NCI-H1105 (cell line): ENCODE measurements at places on chromosomes 7 and 10.

DNA sequence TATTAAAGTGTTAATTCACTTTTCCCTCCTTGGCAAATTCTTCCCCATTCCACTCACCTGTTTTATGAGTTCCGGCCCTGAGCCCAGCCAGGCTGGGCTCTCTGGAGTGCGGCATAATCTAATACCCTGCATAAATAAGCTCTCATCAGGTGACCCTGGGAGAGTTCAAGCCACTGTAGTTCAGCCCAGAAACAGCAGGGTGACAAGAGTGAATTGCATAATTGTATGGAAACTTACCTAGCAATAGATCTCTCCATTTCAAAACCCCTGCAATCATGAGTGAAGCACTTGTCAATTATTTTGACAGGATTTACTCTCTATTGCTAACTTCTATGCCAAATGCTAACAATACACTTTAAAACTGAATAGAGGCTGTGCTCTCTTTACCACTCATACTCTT is 94.7 kb downstream of the OSBPL3 start:
- no peak for DNase-seq

GRCh38 chr7:51543801-51544553 is 227.4 kb upstream of the COBL start:
- DNase-seq, result peak; percentile 36

- no peak for DNase-seq
These were observed 115.1 kb downstream of the CCNY start for GRCh38 chr10:35451151-35452016.

DNA sequence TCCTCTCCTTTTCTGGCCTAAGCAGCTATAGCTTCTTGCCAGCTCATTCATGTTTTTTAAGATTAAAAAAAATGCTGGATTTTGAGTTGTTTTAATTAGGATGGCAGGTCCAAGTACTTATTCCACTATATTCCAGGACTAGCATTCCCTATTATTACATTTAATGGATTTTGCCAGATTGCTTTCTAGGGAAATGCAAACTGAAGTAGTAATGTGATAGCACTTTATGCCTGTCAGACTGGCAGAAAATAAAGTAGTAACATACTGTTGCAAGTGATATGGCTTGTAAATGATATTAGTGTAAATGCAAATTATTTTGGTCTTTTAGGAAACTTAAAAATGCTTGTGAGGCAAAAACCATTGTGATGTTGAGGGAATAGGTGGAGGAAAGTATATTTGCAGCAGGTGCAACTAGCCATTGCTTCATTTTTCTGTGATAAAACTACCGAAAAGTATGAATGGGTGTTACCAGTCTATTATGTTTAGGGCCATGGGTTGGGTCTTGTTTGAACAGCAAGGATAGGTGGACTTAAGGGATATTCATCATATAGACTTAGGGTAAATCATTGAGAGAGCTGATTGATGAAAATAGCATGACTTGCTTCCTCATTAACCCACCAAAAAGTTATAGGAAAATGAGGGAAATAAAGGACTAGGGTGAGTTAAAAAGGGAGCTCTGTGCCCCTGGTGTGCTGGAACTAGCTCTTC is 19.9 kb downstream of the ZNRF2 start:
- no peak for DNase-seq

- no peak for DNase-seq
These were observed 10.0 kb downstream of the CYP3A43 start for GRCh38 chr7:99837649-99838361.

DNA sequence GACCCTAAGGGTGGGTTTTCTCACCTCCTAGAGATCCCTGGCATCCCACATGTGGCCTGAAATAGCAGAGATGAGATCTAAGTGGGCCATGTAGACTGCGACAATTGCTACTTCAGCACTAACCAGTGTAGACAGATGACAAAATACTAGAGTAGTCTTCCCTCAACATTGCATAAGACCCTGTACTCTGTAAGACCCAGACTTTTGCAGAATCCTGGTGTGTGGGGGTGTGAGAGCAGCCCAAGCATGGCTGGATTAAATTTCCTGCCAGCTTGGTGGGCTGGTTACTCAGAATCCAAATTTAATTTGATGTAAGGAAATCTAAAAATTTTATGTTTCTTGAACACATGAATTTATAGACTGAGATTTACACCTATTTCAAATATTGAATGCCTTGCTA is 88.3 kb downstream of the ZNF365 start:
- DNase-seq, result no peak

GRCh38 chr10:62451611-62451975 is 77.4 kb downstream of the ZNF365 start:
- no peak for DNase-seq

- DNase-seq, result no peak
These were observed 74.8 kb downstream of the HIPK2 start for GRCh38 chr7:139702811-139703486.

DNA sequence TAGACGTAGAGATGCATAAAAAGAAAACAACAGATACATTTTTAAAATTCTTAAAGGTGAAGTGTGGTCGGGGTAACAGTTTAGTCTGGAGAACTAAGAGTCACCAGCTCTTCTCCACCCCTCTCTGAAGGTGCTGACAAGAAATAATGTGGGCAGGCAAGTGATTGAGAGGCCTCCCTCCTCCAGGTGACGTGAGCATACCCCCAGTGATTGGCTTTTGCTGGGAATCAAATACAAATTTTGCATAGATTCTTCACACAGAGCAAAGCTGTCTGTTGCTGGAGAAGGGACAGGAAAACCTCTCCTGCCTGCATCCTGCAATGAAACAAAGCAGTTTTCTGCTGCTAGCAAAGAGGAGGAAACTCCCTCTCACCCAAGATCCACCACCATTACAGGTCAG is 115.0 kb downstream of the DGKB start:
- DNase-seq, result no peak

DNA sequence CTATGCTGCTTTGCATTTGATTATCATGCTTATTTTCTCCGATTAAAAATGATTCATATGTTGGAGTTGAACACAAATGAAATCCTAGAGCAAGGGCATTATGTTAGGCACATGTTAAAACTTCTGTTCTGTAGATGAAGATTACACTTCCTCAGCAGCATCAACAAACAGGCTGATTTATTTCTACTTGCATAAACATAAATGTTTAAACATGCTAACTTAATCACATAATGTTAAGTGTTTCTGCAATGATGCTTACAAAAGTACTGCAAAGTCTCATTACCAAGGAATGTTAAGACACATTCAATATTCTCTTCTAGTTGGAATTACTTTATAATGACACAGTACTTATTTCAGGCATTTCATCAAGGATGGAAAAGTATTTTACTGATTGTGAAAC is 770.8 kb downstream of the ANKRD7 start:
- DNase-seq, result no peak

DNA sequence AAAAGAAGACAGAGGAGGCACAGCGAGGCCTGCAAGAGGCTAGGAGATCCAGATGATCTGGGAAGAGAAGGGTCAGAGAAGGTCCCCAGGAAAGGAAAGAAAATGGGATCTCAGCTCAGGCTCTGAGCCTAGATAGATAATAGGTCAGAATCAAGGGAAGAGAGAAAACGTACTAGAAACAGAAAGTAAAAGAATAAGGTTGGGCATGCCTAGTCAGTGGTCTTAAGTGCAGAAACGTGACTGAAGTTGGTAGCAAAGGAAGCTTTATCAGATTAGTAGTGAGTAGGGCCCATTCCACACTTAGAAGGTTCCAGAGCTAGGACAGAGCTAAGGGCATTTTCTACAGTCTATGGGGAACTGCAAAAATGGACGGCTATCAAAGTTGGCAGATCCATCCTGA is 84.8 kb upstream of the ASAH2 start:
- no peak for DNase-seq

- no peak for DNase-seq
These were observed 440 bp upstream of the TCAF1 start for GRCh38 chr7:143902332-143902899.

GRCh38 chr10:5947471-5948207 is 29.7 kb downstream of the IL15RA start:
- DNase-seq, result no peak

DNA sequence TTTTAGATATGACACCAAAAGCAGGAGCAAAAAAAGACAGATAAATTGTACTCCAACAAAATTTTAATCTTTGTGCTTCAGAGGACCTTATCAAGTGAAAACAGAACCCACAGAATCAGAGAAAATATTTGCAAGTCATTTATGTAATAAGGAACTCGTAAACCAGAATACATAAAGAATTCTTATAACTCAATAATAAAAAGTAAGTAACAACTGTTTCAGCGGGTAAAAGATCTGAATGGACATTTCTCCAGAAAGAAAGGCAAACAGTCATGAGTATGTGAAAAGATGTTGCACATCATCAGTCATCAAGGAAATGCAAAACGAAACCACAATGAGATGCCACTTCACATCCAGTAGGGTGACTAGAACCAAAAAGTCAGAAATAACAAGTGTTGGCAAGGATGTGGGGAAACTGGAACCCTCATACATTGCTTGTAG is 167.7 kb upstream of the KCTD7 start:
- DNase-seq, result no peak

- no peak for DNase-seq
These were observed 29.4 kb upstream of the RAPGEF5 start for GRCh38 chr7:22386206-22386858.

GRCh38 chr7:112575864-112576263 is 95.1 kb downstream of the LSMEM1 start:
- no peak for DNase-seq

DNA sequence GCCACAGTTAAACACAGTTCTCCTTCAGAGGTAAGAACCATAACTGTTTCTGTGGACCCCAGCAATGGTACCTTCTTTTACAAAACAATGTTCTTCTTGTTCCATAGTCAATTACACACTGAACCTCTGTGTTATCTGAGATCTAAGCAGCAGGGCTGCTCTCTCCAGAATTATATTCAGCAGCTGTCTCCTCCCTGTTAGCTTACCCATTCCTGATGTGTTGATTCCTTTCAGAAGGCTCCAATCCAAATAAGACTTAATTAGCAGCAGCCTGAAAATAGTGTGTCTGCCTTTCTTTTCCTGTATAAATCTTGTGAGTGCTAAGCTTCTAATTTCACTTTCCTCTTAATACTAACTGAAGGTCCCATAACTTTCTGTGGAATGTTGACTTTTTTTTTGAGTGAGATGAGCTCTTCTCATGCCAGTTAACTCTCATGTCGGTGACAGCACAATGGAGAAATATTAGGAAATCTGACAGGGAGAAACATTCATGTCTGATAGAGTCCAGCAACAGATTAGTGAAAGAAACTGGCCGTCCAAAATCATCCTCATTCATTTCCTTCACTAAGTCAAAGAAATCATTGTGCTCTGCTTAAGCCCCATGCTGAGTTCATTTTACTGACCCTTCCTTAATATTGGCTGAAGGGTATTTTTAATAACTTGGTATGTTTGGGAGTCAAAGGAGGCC is 226.5 kb downstream of the PRKG1 start:
- no peak for DNase-seq

GRCh38 chr7:46776790-46777189 is 805.1 kb downstream of the TNS3 start:
- no peak for DNase-seq

DNA sequence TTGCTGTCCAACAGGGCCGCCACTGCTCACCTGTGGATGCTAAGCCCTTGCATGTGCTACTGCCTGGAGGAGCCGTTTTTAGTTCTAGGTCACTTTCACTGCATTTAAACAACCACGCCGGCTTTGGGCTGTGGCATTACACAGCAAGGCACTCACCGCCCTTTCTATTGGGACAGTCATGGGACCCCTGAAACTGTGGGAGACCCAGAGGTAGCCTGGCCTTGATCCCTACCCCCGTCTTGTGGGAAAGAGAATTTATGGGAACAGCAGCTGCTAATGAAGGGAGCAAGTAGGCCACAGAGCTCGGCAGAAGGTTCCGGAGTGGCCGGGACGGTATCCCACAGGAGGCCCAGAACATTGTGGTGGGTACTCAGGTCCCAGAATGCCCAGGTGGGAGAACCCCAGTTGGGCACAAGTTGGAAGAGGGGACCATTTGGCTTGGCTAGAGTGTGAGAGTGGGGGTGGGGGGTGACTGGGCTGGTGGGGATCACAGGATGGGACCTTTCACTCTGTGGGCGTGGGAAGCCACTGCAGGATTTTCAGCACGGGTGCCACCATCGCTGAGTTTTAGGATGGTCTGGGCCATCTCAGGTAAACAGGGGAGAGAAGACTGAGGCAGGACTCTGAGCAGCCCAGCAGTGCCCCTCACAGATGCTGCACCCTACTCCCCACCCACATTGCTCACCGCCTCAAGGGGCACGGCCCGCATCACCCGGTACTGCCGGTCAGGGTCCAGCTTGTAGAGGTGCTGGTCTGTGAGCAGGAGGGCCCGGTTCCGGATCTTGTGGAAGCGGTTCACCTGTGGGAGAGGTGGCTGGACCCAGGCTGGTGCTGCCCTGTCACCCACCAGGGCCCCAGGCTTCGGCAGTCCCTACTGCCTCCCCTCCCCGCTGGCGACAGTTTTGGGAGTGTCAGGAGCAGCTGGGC is 15.2 kb downstream of the MYO1G start:
- no peak for DNase-seq

- no peak for DNase-seq
These were observed 138.1 kb downstream of the MACC1 start for GRCh38 chr7:20079080-20079479.

DNA sequence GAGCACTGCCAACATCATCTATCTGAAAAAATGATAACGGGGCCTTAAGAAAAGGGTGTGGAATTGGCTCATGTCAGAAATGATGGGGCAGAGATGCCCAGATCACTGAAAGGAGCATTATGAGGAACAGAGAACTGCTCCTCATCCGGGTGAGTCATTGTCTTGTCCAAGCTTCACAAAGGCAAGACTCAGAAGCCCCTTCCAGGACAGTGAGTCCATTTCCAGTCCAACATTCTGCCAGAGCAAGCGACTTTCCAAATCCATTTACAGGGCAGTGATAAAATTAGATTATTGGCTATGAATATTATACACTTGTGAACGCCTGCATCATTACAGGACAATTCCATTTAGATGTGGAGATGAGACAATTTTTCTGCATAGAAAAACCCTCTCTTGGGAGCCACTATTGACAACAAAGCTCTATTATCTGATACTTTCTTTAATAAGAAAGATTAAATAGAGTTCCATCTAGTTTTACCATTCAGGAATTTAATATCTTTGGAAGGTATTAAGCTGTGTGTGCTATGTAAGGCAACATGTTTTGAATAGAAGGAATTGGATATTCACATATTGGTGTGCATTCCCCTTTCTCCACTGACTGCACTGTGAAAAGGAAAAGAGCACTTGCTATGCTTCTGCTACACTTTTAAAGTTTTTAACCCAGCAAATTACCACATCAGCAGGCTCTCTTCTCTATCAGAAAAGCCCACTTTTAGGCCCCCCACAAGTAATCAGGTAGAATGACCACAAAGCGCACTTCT is 159.6 kb downstream of the NRP1 start:
- DNase-seq, result no peak

GRCh38 chr10:97676770-97677581 is 10.1 kb downstream of the AVPI1 start:
- DNase-seq, result peak; percentile 9

GRCh38 chr10:108872854-108873253 is 1050.5 kb downstream of the XPNPEP1 start:
- no peak for DNase-seq

GRCh38 chr7:130736298-130736900 is 2.4 kb upstream of the KLF14 start:
- no peak for DNase-seq
